ENCODE measurements at places on chromosomes 6 and 20.

GRCh38 chr6:123489589-123489988, 147.2 kb downstream of the TRDN start:
- DNase-seq = no peak

DNA sequence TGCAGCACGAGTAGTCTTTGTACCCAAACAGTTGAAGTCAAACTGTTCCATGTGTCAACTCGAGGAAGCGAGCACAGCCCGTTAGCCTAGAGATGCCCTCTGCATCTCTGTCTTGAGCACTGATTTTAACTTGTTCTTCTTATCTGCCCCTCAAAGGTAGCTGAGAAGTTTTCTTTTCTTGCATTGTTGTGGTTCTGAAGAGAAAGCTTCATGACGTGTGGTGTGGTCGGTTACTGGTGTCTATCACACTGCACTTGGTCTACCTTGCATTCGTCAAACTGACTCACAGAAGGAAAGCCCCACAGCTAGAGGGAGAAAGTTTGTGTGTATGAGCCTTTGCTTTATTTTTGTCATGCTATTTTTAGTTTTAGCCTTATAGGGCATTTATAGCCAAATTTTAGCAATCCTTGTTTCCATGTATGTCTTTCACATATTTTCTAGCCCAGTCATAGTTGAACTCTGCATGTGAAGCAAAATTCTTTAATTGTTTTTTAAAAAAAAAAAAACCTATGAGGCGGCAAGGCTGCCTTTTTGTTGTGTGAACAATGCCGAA, 115.1 kb downstream of the JAG1 start:
- no peak for DNase-seq

DNA sequence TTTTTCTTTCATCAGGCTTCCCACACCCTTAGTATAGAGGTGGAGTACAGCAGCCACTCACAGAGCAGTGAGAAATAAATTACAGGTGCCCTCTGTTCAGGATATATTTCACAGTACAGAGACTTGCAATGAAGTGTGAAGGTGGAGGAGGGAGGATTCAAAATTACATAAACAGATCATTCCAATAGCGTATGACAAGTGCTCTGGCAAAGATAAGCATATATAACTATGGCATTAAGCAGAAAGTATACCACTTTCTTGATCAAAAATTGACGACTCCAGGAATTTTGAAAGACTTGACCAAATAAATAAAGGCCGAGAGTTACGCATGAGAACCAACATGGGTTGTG, 108.7 kb downstream of the GPX5 start:
- DNase-seq = no peak

DNA sequence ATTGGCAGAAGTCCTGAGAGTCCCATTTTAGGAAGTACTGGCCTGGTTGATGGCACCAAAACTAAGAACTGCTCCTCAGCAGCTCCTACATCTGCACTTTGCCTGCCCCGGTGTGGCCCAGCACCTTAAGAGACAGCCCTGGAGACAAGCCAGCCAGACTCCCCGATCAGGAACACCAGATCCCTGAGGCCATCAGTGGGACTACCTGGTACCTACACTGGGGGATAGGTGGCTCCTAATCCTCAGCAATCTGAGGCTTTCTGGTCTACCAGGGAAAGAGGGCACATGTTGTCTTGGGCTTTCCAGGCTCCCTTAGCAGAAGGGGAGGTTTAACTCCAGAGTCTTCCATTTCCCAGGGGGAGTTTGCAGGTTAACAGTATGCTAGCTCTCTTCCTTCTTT, at the start of gene WFDC6:
WFDC6 (minus strand) TSS at position 101 of the 400 bp plus-strand sequence; CDS start at position 26, 75 bp downstream.
- DNase-seq = no peak

DNA sequence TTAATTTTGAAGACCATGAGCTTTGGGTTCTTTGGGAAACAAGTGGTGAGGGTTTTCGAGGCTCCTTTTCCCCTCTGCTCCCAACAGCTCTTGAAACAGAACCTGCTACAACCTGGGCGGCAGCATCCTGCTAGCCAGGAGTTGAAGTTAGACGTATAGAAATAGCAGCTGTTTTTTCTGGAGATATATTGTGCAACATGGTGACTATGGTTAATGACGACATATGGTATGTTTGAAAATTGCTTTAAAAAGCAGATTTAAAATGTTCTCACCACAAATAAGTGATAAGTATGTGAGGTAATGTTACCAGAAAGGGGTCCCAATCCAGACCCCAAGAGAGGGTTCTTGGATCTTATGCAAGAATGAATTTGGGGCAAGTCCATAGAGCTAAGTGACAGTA, 138.9 kb downstream of the PDE7B start:
- DNase-seq = no peak

GRCh38 chr6:133637874-133638273, 251.0 kb upstream of the TCF21 start:
- no peak for DNase-seq
